Activated CD8-positive, alpha-beta memory T cell treated with anti-CD3 and anti-CD28 coated beads, Interleukin-2, amount 50 U/mL, for 48 hours (primary cell): ENCODE measurements at places on chromosomes 3 and 15.

GRCh38 chr3:187740421-187741399 lies 4.6 kb downstream of the BCL6 start:
- peak; percentile 89 for DNase-seq

GRCh38 chr15:80434926-80435720 lies 30.9 kb downstream of the ARNT2 start:
- no peak for DNase-seq

DNA sequence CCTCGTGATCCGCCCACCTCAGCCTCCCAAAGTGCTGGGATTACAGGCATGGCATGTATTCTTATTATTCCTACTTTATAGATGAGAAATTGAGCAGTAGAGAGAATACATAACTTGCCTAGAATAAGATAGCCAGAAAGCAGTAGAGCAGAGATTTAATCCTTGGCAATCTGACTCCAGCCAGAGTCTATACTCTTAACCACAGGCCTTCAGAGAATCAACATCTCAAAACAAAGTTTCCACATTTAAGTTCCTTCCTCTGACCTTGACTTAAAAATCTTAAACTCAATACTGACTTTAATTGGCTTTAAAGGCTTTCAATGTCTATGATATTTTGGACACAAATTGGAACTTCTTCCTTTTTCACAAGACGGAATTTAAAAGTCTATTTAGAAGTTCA lies 37.1 kb downstream of the ZNF106 start:
- no peak for DNase-seq

GRCh38 chr15:85141726-85142125 lies 160.1 kb downstream of the PDE8A start:
- no peak for DNase-seq

GRCh38 chr3:18124501-18124900 lies 300.6 kb downstream of the SATB1 start:
- DNase-seq, result no peak

DNA sequence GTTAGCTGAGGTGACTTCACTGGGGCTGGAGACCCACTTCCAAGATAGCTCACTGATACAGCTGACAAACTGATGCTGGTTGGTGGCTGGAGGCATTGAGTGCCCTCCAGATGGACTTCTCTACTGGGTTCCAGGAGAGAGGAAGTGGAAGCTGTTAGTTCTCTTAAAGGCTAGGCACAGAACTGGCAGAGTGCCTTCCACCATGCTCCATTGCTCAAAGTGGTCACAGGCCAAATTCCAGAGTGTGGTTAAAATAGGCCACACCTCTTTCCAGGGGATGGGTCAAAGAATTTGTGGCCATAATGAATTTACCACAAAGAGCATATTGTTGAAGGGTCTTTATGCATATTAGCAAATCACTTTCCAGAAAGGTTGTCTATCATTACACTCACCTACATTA lies 74.2 kb downstream of the NMD3 start:
- DNase-seq, result no peak

GRCh38 chr3:16265455-16265786 lies 409 bp downstream of the OXNAD1 start:
- DNase-seq, result no peak

DNA sequence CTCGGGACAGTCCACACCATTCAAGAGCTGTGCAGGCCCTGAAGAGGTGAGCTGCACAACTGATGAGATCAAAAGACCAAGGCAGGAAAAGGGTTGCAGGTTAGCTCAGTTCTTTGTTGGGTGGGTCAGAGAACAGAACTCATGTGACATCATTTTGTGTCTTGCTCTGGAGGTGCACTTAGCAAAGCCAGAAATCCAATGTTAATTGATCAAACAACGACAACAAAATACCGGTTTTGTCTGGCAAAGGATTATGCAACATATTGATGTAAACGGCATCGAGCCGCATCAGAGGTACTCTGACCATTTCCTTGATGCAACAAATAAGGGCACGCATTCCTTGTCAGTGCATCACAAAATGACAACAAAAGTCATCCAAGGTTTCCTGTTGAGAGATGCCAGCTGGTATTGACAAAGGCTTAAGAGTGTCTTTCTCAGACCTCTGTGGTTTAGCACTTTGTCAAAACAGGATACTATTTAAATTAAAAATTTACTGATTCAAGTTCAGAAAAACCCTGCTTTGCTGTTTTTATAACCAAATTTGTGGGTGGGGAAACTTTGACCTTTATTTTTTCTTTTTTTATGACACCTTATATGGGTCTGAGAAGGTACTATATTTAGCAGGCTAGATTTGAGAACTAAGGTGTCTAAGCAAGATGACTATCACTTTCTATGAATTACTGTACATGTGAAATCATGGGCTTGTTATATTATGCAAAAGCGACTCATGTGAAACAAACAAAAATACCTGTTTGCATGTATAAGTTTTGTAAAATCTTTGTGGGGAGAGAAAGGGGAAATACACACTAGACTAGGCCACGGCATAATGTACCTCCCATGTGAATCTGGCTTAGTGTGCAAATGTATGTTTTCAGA lies 496.1 kb downstream of the FOXP1 start:
- DNase-seq, result no peak

DNA sequence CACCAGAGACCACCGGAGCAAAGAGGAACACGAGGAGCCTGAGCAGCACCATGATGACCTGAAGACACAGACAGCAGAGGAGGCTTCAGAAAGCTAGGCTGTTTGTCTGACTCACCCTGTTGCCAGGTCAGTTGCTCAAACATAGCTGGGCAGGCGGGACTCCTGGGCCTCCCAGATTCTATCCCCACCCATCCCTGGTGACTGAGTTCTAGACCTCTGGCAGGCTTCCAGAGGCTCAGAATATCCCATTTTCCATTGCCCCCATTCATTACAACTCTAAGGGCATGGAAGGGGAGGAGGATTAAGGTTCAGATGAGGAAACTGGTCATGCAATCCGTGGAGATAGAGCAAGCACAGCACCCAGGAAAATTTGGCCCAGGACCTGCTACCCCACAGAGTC lies at the start of gene CDHR4:
TSS of gene CDHR4 (minus strand) at position 113 of the 400 bp plus-strand sequence. CDS start at position 52, 61 bp downstream.
- DNase-seq, result no peak

- no peak for DNase-seq
Measured at GRCh38 chr15:91795235-91795634, 58.3 kb upstream of the SLCO3A1 start.

GRCh38 chr15:100216182-100216581 lies 125.6 kb downstream of the ADAMTS17 start:
- no peak for DNase-seq

DNA sequence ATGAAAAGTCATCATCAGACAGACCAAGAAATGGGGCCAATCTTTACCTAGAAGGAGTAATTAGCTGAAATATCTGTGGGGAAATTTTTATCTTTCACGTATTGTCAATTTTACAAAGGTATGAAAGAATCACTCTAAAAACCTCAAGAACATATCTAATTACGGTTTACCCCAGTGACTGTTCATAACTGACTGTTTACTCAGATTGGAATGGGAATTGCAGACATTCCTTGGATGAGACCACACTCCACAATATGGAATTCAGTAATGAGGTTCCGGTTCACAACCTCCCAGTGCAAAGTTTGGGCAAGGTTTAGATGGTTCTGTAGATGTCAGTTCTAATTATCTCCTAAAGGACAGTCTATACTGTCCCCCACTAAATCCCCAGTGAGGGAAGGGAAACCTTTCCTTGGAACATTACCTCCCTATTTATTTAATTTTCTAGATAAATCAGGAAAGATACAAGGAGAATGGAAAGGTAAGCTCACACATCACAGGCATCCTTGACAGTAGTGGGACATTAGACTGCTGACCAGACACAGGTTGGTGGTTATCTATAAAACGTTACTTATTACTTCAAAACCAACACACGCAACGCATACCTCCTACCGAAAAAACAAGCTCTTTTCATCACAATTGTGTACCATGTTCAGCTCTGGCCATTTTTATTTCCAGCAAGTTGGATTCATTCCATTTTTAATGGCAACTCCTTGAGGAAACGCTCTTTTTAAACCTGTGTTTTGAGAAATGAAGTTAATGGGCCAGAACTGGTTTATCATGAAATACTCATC lies 129.9 kb downstream of the RORA start:
- no peak for DNase-seq

GRCh38 chr3:46549989-46550388 lies 16.1 kb downstream of the LRRC2 start:
- no peak for DNase-seq

- no peak for DNase-seq
Measured at GRCh38 chr3:16224325-16224724, 40.4 kb downstream of the DPH3 start.

DNA sequence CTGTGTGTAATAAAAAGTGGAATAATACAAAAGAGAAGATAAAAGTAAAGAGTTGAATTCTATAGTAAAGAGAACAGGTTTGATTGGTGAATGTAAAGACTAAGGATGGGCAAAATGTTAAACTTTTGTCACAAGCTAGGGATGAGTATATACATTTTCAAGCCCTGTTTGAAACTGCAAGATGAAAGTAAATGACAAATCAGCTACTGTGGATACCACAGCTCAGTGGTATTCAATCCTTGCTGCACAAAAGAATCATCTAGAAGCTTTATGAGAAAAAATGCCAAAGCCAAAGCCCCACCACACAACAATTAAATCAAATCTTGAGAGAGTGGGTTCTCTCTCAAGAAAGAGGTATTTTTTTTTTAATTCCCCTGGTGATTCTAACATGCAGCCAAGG lies 67.7 kb downstream of the VPS13C start:
- DNase-seq, result no peak

GRCh38 chr3:43093006-43093405 lies 12.9 kb downstream of the POMGNT2 start:
- DNase-seq, result no peak

GRCh38 chr15:78065973-78066946 lies 11.3 kb downstream of the TBC1D2B start:
- no peak for DNase-seq

GRCh38 chr3:125051715-125052581 lies 3.8 kb downstream of the HEG1 start:
- peak; percentile 78 for DNase-seq

- no peak for DNase-seq
Measured at GRCh38 chr3:186520431-186520830, 23.7 kb downstream of the CRYGS start.

DNA sequence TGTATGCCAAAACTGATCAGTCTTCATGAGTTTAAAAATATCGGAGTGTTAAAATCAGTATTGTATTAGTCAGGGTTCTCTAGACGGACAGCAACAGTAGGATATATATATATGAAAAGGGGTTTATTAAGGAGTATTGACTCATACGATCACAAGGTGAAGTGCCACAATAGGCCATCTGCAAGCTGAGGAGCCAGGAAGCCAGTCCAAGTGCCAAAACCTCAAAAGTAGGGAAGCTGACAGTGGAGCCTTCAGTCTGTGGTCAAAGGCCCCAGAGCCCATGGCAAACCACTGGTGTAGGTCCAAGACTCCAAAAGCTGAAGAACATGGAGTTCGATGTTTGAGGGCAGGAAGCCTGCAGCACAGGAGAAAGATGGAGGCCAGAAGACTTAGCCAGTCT lies 391.0 kb upstream of the CADM2 start:
- no peak for DNase-seq

DNA sequence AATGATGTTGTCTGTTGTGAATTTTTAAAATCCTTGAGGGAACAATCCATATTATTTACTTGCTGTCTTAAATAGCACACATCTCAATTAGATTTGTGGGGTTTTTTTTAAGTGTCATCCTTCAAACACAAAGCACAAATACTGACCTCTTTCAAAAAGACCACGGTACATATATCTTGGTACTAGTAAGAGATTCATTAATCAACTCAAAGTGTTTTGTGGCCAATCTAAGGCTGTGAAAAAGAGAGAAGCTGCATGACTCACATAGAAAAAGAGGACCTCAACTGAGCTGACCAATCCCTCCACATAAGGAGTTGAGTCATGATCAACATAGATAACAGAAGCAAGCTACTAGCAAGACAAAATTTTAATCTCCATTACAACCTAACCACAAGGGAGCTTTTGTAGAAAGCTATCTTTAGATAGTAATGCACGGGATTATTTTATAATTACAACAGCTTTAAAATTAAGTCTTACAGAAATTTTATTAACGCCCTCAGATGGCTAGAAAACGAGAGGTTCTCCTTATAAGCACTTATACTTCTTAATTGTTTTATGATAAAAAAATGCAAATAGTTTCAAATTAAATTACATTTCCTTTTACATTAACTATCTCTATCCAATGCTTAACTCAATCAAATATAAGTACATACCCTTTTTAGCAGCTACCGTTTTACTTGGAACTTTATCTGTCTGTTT lies 60.5 kb downstream of the TOP2B start:
- no peak for DNase-seq

GRCh38 chr3:69738859-69739203 lies 433 bp upstream of the MITF start:
- no peak for DNase-seq

- DNase-seq, result no peak
Measured at GRCh38 chr3:107904536-107905066, 186.2 kb downstream of the CD47 start.

GRCh38 chr15:89972085-89972484 lies 29.0 kb upstream of the ZNF710 start:
- no peak for DNase-seq
